Stimulated activated CD8-positive, alpha-beta memory T cell treated with anti-CD3 and anti-CD28 coated beads, Interleukin-4, amount 100 ng/mL, for 1 hour (primary cell): ENCODE measurements at places on chromosomes 5 and 9.

GRCh38 chr5:39176759-39177630 is 42.4 kb downstream of the FYB1 start:
- DNase-seq, result no peak

DNA sequence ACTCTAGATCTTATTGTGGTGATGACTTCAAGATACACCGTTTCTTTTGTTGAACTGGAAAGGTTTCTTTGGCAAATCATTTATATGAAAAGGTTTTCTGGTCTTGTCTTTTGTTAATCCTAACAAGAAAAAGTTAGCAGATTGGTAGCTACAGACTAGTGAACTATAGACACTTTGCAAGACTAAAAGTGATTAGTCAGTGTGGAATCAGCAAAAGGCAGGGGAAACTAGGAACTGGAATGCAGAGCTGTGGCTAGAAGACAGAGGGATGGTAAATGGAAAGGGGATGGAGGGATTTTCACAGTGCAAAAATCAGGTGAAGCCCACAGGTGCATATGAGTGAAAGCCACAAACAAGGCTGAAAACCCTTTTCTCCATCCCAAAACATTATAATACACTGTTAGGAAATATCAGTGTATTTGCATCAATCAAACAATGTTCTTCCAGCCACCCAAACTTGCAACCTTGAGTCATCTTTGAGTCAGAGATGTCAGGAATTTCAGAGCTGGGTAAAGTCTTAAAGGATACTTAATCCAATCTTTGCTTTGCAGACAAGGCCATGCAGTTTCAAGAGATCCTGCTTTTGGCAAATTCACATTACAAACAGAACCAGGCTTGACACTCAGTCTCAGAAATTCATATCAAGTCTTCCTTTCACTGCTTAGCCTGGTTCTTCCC is 52.7 kb downstream of the PLK2 start:
- DNase-seq, result no peak

GRCh38 chr5:17330386-17330785 is 113.0 kb downstream of the BASP1 start:
- no peak for DNase-seq

- DNase-seq, result no peak
Measured at GRCh38 chr5:77629509-77630113, 8.9 kb downstream of the OTP start.
